ENCODE measurements at places on chromosomes 16 and 17. TPM values are rescaled to one million over a fixed set of nuclear protein-coding genes. Genes with fewer than 3 reads are reported as not detected.

C17orf78 gene
- total RNA-seq = not detected

SPN gene
- total RNA-seq = 0.07 TPM

DNA sequence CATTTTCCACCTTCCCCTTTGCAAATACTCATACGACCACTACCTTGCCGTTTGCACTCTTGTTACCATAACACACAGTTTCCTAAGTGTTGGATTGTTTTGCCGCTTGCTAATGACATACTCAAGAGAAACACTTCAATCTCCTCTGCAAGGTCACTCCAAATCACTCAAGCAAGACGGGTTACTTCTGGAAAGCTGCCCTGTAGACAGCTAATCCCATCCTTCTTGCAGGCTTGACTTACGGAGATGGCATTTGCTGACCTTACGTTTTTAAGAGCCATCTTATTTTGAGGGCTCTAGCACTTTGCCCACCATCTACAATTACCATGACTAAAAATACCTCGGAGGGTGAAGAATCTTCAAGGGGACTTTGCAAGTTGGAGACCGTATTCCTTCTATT is 46.2 kb downstream of the MYH3 start:
- no peak for DNase-seq

DNA sequence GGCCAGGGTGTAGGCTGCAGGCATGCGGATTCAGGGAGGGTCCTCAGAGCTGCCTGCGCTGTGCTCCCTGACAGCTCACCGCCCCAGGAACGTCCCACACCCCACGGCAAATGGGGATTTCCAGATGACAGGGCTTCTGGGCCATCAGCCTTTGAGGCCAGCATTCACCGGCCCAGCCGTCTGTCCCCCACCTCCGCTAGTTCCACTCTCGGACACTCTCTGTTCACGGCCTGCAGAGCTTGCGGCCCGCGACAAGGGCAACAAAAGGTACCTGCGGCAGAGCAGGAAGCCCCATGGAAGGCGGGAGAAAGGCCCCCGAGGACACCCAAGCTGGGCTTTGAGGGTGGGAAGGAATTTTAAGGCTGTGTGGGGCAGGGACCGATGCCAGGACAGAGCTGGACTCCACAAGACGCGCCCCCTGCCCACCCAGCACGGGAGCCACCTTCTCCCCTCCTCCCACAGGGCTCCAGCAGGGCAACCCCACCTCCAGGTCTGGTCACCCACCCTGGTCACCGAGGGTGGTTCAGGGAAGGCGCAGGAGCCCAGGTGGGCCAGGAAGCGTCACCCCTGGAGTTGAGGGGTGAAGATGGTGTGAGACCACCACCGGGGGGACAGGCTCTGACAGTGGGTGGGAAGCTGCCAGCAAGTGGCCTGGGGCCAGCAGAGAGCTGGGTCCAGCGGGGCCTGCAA is 5.6 kb upstream of the CYBA start:
- no peak for DNase-seq

DNA sequence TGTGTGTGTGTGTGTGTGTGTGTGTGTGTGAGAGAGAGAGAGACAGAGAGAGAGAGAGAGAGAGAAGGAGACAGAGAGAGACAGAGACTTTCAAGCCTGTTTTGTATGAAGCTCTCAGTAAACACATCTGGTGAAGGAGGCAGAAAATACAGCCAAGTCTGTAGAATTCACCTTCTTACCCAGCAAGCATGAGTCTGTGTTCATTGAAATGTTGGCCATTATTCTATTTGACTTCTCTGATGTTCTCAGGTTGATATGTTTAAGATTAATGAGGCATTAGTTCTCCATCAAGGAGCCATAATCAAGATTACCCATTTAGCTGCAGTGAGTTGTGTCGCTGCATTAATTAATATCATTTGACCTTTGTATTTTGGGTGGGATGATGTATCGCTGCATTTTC is 895.8 kb upstream of the EEF2KMT start:
- DNase-seq = no peak

DNA sequence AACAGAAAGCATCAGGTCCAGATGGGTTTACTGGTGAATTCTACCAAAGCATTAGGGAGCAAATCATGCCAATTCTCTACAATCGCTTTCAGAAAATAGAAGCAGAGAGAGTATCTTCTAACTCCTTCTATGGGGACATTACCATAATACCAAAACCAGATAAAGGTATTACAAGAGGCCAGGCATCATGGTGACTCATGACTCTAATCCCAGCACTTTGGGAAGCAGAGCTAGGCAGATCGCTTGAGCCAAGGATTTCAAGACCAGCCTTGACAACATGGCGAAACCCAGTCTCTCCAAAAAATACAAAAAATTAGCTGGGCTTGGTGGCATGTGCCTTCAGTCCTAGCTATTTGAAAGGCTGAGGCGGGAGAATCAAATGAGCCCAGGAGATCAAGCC is 23.0 kb downstream of the HBQ1 start:
- no peak for DNase-seq

DNA sequence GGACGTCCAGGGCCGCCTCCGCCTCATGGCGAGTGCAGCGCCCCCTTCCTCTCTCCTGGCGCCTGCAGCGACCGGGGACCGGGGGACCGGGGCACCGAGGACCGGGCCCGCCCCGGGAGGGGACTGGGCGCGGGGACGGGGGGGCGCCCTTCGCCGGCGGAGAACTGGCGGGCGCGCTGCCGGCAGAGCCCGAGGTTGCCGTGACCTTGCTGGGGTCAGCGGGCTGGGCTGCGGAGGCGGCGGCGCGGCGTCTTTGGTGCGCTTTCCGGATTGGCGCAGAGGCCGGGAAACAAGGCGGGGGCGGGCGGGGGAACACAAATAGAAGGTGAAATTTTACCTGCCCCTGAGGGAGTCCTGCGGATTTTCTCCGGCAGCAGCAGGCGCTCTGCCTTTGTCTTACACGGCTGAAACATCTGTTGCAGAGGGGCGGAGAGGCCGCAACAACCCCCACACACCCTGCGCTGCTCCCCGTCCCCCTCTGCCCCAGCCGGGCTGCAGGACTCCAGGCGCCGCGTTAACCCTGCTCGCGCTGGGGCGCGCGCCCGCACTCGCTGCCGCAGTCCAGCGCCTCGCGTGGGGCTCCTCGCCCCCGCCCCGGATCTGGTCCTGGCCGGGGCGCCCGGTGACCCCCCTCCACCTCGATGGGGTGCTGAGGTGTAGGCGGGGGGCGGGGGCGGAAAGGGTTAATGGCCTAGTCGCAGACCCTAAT is 53.5 kb downstream of the SREBF1 start:
- peak; percentile 14 for DNase-seq

GRCh38 chr17:41680426-41681040 is 8.2 kb upstream of the EIF1 start:
- DNase-seq = no peak

DNA sequence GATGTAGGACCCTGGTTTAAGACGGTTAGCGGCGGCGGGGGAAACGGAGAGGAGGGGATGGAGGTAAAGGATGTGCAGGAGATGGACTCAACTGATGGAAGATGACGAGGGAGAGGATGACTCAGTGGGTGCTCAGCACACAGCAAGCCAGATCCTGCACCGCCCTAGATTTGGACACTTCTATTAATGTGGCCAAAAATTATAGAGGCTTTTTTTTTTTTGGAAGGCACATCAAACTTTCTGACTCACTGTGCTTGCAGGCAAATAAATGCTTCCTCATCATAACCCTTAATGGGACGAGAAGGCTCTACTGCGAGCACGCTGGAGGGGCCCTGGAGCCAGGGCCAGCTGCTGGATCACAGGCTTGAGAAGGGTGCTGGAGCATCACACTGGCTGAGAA is 36.0 kb downstream of the RTN4RL1 start:
- DNase-seq = peak; percentile 85
